COLO829 (cell line): ENCODE measurements at places on chromosomes 1 and 21.

DNA sequence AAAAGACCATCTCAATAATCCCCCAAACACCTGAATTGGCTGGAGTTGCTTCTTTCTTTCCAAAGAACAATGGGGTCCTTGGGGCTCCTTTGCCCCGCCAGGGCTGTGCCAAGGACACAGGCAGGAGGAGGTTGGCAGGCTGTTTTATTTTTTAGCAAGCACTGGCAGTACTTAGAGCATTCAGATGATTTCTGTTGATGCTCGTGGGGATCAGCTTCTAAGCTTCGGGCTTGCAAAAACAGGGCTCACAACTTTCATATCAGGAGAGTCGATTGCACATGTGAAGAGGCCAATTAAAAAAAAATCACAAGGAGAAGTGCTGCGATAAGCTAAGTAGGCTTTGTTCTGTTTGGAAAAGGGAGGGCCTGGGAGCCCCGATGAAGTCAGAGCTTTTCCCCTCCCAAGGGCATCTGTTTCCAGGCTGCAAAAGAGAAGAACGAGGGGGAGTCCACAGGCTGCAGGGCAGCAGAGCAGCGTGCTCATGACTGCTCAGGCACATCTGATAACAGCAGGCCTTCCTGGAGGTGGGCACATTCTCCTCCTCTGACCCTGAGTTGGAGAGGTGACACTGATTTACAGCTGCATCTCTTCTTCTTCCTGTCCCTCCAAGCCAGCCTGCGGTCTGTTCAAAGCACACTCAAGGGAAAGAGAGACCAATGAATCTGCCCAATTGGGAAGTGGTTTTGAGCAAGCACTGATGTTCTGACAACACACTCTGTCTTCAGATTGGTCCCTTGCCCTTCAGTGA lies 27.3 kb upstream of the BCAR3 start:
- DNase-seq = no peak

DNA sequence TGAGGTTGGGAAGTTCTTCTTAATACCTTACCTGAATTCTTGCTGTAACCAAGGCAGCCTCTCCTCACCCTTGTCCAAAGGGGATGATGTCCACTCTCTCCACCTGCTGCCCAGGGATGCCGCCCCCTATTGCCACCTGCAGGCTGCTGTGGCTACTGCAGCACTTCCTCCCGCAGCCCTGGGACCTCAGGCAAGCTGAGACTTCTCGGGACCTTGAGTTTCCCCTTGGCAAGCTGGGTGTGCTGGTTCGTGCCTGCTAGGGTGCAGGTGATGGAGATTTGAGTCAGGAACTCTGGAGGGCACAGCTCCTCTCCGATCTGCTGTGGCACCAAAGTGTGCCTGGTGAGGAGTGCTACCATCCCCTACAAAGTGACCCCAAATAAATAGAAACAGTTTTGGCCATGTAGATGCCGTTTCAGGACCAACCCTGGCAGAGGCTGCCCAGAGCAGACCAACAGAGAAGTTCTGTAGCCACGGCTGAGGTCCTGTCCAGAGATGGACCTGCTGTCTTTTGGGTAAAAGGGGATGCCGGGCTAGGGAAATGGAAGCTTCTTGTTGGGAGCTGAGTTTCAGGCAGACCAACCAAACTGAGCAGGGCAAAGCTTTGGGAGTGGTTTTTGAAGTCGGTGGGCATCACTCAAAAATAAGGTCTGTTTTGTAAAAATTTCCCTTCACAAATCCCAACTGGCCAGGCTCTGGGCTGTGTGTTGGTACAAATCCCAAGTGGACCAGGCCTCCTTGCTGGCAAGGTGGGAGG lies 31.7 kb downstream of the RUNX3 start:
- peak; percentile 51 for DNase-seq

DNA sequence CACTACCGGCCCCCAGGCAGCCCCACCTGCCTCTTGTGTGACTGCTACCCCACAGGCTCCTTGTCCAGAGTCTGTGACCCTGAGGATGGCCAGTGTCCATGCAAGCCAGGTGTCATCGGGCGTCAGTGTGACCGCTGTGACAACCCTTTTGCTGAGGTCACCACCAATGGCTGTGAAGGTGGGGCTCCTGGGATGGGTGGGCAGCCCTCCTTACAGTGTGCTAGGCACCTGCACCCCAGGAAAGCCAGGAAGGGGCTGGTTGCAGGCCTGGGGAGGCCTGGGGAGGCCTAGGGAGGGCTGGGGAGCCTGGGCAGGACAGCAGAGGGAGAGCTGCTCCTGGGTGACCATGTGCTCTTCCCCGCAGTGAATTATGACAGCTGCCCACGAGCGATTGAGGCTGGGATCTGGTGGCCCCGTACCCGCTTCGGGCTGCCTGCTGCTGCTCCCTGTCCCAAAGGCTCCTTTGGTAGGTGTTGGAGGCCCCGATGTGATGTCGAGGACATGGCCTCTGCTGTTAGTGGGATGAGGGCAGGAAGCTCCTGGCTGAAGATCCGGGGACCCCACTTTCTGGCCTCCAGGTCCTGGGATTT lies 16.5 kb downstream of the CELSR2 start:
- DNase-seq = no peak

GRCh38 chr21:21816778-21817177 lies 818.6 kb downstream of the NCAM2 start:
- no peak for DNase-seq

GRCh38 chr1:63772201-63772600 lies 1.6 kb upstream of the ROR1 start:
- DNase-seq = no peak
